Glomerular endothelial cell (primary cell): ENCODE measurements at places on chromosomes 12 and 14.

GRCh38 chr12:108035372-108035771 is 93.7 kb upstream of the WSCD2 start:
- no peak for DNase-seq

DNA sequence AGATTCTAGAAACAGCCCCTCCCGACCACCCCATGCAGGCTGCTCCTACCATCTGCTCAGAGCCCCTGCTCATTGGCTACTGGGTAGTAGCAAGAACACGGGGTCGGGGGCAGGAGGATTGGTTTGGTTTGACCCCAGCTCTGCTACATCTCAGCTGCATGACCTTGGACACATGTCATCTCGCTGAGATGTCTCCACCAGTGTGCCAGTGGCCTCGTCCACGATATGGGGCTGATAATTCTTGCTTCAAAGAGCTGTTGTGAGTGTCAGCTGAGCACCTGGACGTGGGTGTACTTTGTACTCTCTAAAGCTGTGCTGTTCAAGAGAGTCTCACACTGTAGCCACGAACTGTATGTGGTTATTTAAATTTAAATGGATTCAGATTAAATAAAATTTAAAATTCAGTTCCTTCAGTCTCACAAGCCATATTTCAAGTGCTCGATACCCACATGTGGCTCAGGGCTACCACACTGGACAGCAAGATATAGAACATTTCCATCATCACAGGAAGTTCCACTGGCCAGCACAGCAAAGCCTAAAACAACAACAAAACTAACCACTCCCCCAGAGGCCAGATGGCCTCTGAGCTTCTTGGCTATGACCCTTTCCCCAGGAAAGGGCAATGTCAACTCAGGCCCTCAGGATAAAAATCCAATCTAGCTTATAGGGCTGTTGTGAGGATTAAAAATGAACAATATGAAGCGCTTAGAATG is 18.6 kb downstream of the LTBP2 start:
- DNase-seq, result no peak

GRCh38 chr14:80982711-80983110 is 27.3 kb downstream of the TSHR start:
- no peak for DNase-seq

DNA sequence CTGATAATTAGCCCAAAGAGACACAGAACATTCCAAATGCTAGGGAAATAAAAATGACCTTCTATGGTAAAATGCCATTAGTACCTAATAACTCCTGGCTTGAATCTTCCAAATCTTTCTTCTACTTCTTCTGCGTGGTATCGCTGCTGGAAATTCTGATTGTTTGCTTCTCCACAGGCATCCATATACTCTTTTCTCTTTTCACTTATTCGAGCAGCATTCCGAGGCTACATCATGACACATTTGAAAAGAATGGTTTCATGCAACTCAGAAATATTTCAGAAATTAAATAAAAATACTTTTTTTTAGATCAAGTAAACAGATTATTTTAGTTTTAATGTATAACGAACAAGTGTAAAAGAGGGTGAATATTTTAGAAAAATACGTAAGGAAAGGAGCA is 18.9 kb downstream of the ZCCHC8 start:
- no peak for DNase-seq
